Activated B cell treated with CpG ODN at 0.5 μM for 24 hours (primary cell): ENCODE measurements at places on chromosomes 4 and X.

DNA sequence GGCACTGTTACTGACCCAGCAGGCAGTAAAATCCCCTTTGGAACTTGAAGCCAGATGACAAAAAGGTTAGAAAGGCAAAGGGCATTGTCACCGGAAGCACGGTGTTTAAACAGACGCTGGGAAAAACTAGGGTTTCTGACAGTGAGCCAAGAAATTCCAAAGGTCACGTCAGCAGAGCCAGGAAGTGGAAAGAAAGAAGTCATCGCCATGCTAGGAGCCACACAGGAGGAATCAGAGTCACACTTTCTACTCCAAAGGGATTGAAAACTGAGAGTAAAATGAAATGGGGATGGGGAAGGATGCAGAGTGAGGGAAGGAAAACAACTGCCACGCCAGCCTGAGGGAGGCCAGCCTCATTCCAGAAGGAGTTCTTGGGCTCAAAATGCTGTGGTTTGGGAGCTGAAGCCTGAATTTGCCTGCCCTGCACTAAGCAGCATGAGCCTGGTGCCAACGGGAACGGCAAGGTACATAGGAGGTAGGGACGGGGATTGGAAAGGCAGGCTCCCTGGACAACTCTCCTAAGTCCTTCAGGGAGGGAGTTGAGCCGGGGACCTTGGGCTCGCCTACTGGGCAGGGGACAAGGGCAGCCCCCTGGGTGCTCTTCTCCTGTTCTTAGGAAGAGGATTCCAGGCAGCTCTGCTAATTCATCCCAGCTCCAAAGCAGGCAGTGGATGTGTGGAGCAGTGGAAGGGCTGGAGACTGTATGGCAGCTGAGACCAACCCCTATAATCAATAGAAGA lies 66.8 kb downstream of the SOWAHB start:
- no peak for DNase-seq

DNA sequence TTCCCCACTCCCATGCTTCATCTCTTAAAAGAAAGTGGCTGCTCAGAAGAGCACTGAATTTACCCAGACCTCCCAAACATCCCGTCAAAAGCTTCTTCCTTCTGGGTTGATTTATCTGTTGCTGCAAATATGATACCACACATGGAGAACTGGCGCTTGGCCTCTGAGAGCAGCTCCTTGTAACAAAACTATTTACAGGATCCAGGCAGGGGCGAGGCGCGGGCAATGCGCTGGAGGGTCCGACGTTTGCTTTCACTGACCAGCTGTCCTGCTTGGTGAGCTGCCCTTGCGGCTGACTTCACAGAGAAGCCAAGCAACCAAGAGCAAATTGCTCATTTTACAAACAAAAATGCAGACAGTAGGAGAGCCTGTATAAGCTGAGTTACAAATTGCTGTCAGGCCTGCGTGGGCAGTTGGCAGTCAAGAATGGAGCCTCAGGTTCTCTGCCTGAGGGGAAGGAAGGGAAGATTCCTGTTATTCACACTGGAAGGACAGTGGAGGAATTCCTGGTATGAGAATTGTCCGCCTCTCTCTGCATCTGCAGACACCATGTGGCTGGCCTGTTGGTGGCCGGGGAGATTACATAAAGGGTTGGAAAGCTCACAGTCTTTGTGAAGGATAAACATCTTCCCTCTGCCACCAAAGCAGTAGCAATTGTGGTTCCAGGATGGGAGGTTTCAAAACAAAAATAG lies 192.2 kb upstream of the LEF1 start:
- DNase-seq = no peak

DNA sequence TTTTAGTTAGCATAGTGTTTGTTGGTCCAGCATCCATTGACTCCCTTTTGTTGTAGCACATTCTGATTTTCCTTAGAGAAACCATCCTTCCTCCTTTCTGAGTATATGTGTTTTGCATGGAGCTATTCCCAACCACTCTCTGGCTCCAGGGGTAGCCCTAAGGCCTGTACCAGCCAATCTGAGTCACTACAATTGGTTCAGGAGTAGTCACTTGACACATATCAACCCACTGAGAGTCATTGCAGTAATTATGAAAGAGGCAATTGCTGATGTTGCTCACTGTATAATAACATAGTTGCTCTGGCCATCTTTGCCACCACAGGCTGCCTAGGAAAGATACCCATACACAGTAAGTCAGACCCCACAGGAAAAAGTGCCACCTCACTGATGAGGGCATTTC lies 71.2 kb upstream of the GRID2 start:
- no peak for DNase-seq

DNA sequence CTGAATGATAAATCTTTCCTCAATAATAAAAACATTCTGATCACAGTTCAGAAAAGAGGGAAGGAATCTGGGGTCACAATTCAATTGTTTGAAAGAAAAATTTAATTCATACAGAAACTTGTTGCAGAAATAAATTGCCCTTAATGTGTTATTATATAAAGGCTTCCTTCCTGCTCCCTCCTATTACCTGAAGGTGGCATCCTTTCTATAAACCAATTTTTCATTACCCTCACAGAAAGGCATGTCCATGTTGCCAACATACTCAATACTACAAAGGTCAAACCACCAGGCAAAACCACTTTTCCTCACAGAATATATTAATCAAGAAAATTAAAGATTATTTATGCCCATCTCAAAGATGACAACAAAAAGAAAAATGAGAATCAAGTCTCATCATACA lies 194.3 kb upstream of the CT83 start:
- no peak for DNase-seq

DNA sequence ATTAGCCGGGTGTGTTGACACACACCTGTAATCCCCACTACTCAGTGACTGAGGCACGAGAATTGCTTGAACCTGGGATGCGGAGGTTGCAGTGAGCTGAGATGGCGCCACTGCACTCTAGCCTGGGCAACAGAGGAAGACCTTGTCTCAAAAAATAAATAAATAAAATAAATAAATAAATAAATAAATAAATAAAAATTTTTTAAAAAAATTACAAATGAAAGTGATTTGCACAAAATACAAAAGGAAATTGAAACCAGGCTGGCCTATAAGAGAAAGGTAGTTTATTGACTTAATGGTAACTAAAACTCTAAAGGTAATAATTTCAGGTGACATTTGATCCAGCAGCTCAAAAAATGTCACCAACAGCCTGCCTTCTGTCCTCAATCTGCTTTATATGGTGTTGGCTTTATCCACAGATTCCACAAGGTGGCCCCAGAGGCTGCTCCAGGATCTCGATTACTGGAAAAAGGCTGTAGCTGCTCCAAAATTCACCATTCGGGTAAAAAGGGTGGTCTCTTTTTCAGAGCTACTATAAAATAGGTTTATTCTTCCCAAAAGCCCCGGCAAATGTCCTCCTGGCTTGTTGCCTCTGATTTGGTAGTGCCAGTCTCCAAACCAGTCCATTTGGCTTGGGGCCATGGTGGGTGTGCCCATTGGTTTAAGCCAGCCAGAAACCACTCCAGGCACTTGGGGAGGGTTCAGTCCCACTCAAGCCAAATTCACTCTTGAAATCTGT lies 61.4 kb upstream of the TRIM2 start:
- DNase-seq = no peak

DNA sequence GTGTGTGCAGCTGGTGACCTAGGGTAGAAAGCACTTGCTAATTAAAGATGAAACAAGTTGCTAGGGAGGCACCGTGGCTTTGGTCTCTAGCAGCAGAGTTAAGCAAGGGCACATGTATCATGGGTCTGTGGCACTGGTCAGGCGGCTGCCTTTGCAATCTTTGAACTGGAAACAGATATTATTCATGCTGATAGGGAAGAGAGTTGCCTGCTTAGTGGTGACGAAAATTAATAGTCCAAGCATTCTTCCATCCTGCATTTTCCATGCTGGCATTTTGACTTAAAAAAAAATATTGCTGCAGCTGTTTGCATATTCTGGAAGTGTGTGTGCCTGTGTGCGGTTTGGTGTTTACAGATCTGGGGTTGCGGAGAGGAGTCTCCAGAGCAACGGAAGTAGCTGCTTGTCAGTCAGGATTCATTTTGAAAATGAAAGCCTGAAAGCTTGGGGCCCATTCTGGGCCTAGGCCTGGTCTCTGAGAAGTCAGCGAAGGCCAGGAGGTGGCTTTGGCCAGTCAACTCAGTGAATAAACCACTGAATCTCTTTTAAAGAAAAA lies 2.3 kb upstream of the SOWAHD start:
- DNase-seq = no peak

DNA sequence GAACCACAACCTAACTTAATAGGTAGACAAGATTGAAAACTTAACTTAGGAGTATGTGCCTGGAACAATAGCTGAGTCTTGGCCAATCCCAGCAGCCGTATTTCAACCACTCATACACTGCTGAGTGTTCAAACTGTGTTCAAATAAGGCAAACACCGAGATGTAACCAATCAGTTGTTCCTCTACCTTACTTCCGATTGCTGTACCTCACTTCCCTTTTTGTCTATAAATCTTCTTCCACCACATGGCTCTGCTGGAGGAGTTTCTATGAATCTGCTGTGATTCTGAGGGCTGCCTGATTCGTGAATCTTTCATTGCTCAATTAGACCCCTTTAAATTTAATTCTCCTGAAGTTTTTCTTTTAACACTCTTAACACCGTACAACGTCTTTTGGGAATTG lies 108.0 kb downstream of the ANAPC4 start:
- DNase-seq = no peak

GRCh38 chr4:98204236-98204553 lies 57.0 kb upstream of the RAP1GDS1 start:
- DNase-seq = no peak

DNA sequence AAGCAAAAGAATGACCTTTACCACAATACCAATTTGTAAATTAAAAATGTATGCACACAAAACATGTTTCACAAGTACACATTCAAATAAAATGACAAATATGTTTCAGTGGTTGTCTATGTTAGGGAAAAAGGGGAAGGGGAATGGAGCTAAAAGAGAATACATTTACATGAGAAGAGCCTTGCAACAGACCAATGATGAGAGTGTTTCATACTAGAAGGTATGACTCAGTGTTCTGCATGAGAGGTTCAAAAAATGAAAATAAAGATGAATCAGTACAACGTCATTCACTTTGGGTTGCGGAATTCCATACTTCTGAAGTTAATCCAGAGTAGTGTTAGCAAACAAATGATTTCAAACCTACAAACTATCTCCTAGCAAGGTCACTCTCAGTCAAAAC lies 51.7 kb downstream of the RPGR start:
- DNase-seq = no peak

GRCh38 chr4:183445097-183445428 lies 627 bp downstream of the CDKN2AIP start:
- DNase-seq = no peak

GRCh38 chr4:113905301-113905700 lies 74.1 kb downstream of the ARSJ start:
- DNase-seq = no peak

DNA sequence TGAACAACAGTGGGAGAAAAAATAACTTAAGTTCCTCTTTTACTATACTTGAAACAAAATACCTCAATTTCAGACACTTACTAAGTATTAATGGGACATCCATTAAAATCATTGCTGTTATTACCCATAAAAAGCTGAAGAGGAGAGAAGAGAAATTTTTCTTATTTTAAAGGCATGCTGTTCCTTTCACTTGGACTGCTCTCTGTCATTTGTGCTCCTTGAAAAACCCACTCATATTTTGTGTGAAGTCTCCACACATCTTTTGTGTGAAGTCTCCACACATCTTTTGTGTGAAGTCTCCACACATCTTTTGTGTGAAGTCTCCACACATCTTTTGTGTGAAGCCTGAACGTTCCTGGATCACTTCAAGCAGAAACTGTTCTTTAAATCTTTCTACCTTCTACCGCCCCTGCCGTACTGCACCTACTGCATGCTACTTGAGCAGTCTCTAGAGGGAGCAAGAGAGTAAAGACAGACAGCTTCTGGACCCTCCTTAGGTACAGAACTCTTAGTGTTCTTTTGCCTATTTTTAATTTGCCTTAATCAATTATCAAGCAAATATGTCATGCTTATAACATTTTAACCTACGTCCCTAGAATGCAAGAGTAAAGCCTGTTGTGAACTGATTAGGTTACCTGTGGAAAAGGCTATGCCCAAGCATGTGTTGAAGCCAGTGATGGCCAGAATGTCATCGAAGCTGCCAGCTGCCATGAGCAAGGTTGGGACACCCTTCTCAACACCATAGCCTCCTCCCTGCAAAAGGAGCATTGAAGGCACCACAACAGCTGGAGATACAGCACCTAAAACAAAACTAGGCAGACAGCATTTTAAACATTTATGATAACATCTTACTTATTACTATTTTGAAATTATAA lies 27.1 kb upstream of the SLC9B1 start:
- no peak for DNase-seq

- no peak for DNase-seq
These were observed 6.5 kb upstream of the TMEM184C start for GRCh38 chr4:147610686-147611085.
